ENCODE measurements at places on chromosomes 3 and 15.
A peak's percentile ranks its signal among the peaks of the same experiment; 100 is the strongest.

DNA sequence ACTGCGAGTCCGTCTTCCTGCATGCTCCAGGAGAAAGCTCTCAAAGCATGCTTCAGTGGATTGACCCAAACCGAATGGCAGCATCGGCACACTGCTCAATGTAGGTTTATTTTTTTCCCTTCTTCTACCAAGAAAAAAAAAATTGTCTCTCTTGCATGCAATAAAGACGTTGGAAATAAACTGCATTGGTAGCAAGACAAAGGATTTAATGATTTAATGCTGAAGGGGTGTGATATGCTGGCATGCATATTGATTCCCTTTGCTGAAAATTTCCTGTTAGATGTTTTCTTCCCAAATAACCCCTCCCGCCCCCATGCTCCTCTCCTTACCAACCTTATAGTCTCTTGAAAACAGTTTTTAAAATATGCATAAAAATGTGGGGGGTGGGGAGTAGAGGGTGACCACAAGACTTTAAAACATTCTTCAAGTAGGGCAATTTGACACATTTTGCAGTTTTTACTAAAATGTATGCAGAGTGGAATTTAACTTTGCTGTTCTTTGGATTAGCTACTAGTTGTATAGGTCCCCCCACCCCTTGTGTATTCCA lies 799 bp downstream of the RARB start:
- DNase-seq, result no peak

- no peak for DNase-seq
These were observed 57.2 kb downstream of the RAB11A start for GRCh38 chr15:65926459-65926858.

DNA sequence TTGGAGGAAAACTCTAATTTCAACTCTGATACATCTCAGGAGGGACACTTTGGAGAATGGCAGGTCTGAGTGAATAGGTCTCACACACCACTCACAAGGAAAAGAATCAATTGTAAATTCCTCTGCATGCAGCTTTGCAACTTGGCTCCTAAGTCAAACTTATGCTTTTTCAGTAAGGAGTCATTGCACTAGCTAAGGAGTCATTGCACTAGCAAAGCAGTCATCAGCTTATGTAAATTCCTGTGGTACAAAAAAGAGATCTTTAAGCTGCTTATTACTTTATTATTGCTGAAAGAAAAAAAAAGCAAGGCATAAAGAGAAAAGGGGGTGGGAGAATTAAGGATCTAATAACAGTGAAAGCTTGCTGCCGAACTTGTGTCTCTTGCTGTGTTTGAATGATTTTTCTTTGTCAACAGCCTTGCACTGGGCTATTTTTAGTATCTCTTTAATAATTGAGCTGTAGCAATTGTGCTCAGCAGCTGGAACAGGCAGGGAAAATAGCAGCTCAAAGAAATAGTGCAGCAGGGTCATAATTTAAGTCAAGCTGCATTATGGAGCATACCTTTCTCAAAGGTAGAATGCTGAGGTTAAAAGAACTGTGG lies 154.3 kb upstream of the ARPP21 start:
- no peak for DNase-seq

DNA sequence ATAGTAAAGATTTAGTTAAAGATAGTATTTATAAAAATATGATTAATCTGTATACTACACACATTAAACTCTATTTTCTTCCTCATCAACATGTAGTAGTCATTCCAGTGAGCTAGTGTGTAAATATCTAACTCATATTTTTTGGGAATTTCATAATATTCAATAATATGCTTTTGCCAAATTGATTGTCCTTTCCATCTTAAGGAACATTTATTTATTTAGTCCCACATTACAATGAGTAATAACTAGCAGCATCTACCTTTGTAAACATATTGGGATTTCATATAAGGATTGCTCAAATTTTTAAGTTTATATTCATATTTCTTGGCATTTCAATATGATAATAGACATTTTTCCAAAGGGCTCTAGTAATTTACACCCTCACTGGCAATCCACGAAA lies 53.9 kb upstream of the GOLGA8B start:
- DNase-seq, result no peak

- no peak for DNase-seq
These were observed 42.5 kb downstream of the ZBTB38 start for GRCh38 chr3:141410846-141411245.

DNA sequence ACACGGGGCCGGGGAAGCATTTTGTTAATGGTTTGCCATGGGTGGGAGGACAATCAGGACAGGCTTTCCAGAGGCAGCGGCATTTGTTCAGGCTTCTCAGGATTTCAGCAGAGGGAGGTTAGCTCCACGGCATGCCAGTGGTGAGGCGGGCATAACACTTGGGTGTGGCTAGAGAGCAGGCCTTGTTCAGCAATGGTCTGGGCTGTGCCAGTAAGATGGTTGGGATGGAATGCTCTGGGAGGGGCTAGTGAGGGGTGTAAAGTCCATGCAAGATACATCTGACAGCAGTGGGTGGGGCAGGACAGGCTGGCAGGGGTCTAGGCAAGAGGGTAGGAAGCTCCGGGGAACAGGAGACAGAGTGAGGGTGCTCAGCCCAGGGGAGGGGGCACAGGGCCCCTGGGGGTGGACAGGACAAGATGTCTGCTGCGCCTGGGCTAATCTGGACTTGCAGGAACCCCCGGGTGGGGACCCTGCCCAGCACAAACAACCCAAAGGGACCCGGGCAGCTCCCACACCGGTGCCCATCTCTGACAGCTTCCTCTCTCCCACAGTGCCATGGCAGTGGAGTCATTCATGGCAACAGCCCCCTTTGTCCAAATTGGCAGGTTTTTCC lies 8.4 kb downstream of the TMEM43 start:
- no peak for DNase-seq

DNA sequence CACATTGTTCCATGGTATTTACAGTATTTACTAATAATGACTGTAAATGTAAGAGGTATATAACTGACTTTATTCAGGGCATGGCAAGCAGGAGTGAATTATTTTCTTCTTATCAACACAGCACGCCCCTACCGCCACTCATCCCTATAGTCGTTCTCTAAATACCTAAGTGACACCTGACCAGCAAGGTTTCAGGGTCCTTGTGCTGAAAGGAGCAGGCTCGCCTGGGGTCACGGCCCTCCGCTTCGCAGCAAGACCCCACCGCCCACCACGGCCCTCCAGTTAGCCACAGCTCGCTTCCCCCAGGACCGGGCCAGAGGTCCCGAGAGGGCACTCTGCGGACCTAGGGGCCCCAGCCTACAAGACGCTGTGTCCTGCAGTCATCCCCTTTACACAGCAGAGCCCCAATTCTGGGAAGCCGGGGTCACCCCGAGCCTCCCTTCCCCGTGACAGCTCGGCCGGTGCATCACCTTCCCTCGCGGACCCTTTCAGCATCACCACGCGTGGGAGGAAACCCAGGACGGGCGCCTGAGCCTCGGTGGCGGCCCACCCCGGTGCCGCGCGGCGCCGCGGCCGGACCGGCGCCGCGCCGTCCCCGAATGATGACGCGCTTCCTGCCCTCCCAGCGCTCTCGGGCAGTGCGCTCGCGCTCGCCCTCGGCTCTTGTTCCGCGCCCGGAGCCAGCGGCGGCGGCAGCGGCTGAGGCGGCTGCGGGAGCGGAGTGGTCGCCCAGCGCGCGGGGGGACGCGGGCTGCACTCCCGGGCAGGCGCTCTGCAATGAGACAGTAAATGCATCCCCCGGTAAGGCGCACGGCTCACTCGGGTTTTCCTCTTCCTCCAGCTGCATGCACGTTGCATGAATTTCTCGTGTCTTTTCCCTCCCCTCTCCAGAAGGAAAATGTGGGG lies 225.1 kb upstream of the C2CD4B start:
- DNase-seq, result peak; percentile 30

- DNase-seq, result no peak
These were observed 21.6 kb downstream of the SNX33 start for GRCh38 chr15:75669191-75669878.

GRCh38 chr15:62122249-62122648 lies 42.8 kb downstream of the C2CD4B start:
- no peak for DNase-seq

DNA sequence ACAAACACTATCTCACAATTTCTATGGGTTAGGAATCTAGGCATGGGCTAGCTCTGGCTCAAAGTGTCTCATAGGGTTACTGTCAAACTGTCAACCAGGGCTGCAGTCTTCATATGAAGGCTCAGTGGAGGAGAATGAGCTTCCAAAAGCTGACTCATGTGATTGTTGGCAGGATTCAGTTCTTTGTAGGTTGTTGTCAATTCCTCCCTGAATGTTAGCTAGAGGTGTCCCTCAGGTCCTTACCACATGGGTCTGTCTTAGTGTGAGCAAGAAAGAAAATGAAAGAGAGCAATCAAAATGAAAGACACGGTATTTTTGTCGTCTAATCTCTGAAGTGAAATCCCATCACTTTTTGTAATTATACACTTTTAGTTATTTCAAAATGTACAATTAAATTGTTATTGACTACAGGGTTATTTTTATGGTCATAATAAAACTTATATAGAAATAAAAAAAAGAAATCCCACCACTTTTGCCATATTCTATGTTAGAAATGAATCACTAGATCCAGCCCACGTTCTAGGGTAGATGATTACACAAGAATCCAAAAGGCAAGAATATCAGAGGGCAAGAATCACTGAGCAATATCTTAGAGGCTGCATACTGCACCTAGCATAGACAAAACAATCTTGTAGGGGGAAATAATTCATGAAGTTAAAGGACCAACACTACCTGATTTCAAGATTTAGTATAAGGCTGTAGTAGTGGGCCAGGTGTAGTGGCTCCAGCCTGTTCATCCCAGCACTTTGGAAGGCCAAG lies 8.4 kb downstream of the ACSBG1 start:
- DNase-seq, result no peak

DNA sequence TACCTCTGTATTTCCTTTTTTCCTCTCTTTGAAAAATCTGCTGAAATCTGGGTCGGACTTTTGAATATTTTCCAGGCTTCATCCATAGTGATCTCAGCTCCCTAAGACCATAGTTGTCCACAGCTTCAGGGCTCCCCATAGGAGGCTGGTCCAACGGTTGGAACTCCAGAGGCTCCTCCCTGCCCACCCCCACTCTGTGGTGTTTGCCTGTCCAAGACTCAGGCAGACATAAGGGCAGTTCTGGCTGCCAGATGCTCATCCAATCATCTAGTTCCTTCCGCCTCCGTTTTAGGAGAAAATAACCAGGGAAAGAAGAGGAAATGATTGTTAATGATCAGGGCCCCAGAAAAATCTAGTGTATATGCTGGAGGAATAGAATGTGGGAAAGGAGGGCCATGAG lies 27.9 kb upstream of the PRTG start:
- DNase-seq, result no peak

- DNase-seq, result peak; percentile 54
These were observed 44.0 kb downstream of the ZBTB38 start for GRCh38 chr3:141412087-141412935.

DNA sequence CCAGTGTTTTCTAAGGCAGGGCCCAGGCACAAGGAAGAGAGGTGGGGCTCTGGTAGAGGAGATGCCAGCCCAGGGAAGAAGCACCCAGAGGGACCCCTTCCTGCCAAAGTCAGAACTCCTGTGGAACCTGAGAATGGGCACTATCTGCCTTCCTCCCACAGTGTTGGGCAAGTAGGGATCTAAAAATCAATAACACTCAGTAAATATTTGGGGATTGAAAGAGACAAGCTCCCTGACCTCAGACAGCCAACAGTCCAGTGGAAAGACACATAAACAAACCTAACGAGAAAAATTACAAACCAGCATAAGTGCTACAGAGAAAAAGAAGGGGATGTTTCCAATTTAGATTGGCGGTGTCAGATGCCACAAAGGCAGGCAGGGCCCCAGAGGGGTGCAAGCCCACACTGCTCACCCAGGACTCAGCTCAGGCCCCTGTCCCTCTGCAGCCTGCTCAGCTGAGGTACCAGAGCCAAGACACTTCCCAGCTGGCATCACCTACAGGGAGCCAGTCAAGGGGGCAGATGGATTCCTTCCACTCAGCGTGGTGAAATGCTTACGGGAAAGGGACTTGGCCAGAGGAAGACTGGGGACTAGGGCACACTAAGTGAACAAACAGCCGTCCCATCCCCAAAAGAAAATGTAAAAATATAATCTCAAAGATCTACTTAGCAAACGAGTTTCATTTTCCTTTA lies 15.9 kb downstream of the ADCY5 start:
- no peak for DNase-seq

- DNase-seq, result no peak
These were observed 39.3 kb upstream of the PTPRG start for GRCh38 chr3:61522060-61522459.

DNA sequence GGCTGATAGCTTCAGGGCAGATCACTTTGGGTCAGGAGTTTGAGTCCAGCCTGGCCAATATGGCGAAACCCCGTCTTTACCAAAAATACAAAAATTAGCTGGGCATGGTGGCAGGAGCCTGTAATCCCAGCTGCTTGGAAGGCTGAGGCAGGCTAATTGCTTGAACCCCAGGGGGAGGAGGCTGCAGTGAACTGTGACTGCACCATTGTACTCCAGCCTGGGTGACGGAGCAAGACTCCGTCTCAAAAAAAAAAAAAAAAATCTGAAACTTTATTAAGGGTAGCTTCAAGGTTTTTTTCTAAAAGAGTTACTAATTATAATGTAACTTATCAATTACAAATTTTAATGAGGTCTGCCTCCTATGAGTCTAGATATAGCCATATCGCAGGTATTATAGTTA lies 5.1 kb downstream of the NECTIN3 start:
- no peak for DNase-seq

- DNase-seq, result no peak
These were observed 57.8 kb upstream of the NUDT16 start for GRCh38 chr3:131323792-131324191.

DNA sequence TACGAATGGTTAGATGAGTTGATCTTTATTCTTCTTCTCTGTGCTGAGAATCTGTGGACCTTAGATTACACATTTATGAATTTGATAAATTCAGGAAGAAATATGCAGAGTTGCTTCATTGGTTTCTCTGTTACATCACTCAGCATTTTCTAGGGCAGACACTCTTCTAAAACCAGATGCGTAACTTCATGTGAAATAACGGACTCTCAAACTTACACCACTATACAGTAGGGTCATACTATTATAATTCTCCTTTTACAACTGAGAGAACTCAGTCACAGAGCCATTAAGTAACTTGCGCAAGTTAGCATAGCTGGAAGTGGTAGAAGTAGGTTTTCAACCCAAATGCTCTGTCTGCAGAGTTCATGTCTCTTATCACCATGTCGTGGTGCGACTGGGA lies 5.7 kb downstream of the TMEM207 start:
- DNase-seq, result no peak

GRCh38 chr3:38039899-38040261 lies 872 bp downstream of the DLEC1 start:
- peak; percentile 32 for DNase-seq

GRCh38 chr3:177107461-177108239 lies 89.6 kb downstream of the TBL1XR1 start:
- no peak for DNase-seq

DNA sequence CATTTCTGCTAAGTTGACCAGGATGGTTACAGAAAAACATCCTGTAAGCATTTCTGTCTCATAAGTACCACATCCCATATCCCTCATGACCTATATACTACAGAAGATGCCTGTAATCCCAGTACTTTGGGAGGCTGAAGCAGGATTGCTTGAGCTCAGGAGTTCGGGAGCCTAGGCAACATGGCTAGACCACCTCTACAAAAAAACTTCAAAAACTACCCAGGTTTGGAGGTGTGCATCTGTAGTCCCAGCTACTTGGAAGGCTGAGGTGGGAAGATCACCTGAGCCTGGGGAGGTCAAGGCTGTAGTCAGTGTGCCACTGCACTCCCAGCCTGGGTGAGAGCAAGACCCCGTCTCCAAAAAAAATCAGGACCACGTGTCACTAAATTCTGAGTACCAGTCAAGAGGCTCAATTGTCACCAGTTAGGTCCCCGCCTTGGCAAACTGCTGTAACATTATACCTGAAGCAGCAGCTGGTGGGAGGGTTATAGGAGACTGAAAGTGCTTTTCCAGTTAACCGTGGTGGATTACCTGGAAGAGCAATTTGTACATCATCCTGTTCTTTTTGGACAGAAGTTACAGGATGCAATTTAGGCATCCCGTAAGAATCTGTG lies 6.2 kb downstream of the RPL32 start:
- DNase-seq, result no peak

All from naive thymus-derived CD4-positive, alpha-beta T cell (primary cell).